ENCODE measurements at places on chromosomes 1 and 21.
A peak's percentile ranks its signal among the peaks of the same experiment; 100 is the strongest.

DNA sequence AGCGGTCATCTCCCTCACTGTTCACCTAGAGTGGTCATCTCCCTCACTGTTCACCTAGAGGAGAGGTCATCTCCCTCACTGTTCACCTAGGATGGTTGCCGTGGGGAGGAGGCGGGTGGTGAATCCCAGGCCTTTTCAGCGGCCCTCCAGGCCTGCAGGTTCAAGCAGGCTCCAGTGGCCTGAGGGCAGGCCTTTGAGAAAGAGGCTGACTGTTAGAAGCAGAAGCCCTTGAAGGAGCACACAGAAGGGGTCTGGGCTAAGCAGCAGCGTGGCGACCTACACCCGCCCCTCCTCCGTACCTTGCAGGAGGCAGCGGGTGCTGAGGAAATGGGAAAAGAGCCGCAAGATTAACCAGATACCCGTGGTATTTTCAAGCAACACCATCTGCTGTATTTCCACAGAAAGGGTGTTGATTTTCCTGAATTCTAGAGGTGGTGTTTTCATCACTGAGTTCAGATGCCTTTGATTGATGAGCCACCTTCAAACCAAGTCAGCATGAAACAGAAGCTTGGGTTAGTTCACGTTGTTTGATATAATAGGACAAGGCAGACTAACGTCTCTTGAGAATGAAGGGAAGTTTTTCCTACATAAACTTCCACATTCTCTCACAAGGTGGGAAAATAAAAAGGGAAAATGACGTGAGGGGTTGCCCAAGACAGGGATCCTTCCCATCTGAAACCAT is 289.5 kb downstream of the KIF26B start:
- no peaks in the 10 kb centered on the region for H3K36me3 ChIP-seq
- DNase-seq, result no peak
- no peak overlapping the region for H3K27ac ChIP-seq
- H3K4me1 ChIP-seq, result no peaks in the 10 kb centered on the region
- H3K4me3 ChIP-seq, result no peak overlapping the region
- peaks cover 10% of the 10 kb centered on the region for H3K27me3 ChIP-seq

GRCh38 chr1:93541045-93541444 is 93.1 kb downstream of the FNBP1L start:
- H3K27ac ChIP-seq, result no peak overlapping the region
- no peaks in the 10 kb centered on the region for H3K36me3 ChIP-seq
- no peak overlapping the region for H3K4me3 ChIP-seq
- H3K4me1 ChIP-seq, result peaks cover 5% of the 10 kb centered on the region

DNA sequence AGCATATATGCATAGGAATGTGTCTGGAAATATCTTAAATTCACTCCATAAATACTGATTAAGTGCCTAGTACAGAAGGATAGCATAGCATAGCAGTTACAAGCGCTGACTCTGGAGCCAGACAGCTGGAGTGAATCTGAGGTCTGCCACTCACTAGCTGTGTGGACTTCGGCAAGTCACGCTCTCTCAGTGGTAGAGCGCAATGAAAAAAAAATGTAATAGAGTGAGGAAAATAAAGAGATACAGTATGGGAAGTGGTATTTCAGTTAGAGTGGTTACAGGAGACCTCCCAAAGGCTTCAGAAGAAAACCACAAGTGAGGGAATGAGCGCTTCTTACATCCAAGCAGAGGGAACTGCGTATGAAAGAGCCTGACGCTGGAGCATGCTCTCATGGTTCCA is 338.9 kb upstream of the PRMT6 start:
- no peaks in the 10 kb centered on the region for H3K27me3 ChIP-seq
- DNase-seq, result no peak
- H3K4me3 ChIP-seq, result no peak overlapping the region
- no peaks in the 10 kb centered on the region for H3K36me3 ChIP-seq
- no peak overlapping the region for H3K27ac ChIP-seq
- no peaks in the 10 kb centered on the region for H3K4me1 ChIP-seq

- H3K27ac ChIP-seq, result peak overlapping the region; percentile 54
- H3K36me3 ChIP-seq, result no peaks in the 10 kb centered on the region
- no peak overlapping the region for H3K4me3 ChIP-seq
- H3K27me3 ChIP-seq, result peaks cover 16% of the 10 kb centered on the region
Measured at GRCh38 chr21:43854773-43855633, 10.0 kb upstream of the AGPAT3 start.

GRCh38 chr1:166170075-166170474 is 3.3 kb upstream of the FAM78B start:
- peak overlapping the region; percentile 16 for H3K4me3 ChIP-seq
- no peak for DNase-seq
- H3K4me1 ChIP-seq, result peaks cover 39% of the 10 kb centered on the region

GRCh38 chr1:186409091-186409490 is 33.5 kb downstream of the ODR4 start:
- H3K27ac ChIP-seq, result no peak overlapping the region
- peaks cover 2% of the 10 kb centered on the region for H3K4me1 ChIP-seq
- no peak overlapping the region for H3K4me3 ChIP-seq
- DNase-seq, result no peak
- peaks cover 32% of the 10 kb centered on the region for H3K36me3 ChIP-seq

GRCh38 chr1:219480011-219480410 is 132.9 kb downstream of the ZC3H11B start:
- H3K4me3 ChIP-seq, result no peak overlapping the region
- no peak overlapping the region for H3K27ac ChIP-seq
- H3K4me1 ChIP-seq, result no peaks in the 10 kb centered on the region
- no peaks in the 10 kb centered on the region for H3K36me3 ChIP-seq
- DNase-seq, result no peak
- peaks cover 2% of the 10 kb centered on the region for H3K27me3 ChIP-seq

DNA sequence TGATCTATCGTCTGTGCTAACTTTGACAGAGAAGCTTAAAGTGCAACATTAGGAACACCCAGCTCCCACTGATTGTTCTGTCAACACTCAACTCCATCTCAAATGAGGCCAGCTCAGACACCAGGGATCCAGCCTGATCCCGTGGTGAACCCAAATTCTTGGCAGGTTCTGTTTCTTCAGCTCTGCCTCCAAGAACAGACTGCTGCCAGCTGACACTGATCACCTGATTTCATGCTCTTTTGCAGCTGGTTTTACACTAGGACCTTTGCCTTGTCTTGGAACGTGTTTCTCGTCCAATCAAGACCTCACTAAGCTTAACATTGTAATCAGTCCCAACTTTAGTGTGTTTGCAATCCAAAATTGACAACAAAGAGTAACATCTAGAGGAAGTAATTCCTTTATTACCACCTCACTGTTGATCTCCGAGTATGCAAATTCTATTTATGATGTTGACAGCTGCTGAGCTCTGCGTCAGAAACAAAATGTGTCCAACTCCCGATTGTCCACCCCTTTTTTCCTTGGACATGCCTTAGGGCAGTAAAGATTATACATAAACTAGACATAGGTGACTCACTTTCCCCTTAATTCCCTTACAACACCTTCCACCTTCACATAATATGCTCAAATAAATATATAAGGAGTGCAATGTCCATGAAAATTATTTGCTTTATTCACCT is 1.6 kb upstream of the HYI start:
- no peak overlapping the region for H3K4me3 ChIP-seq
- H3K4me1 ChIP-seq, result peaks cover 16% of the 10 kb centered on the region
- H3K36me3 ChIP-seq, result peaks cover 11% of the 10 kb centered on the region
- DNase-seq, result no peak
- peaks cover 37% of the 10 kb centered on the region for H3K27me3 ChIP-seq

GRCh38 chr21:42198929-42199867 is 19.7 kb upstream of the ABCG1 start:
- H3K4me1 ChIP-seq, result peaks cover 48% of the 10 kb centered on the region
- no peak overlapping the region for H3K4me3 ChIP-seq
- H3K27me3 ChIP-seq, result no peaks in the 10 kb centered on the region
- no peaks in the 10 kb centered on the region for H3K36me3 ChIP-seq

- H3K4me3 ChIP-seq, result no peak overlapping the region
- H3K36me3 ChIP-seq, result no peaks in the 10 kb centered on the region
- DNase-seq, result no peak
- peaks cover 13% of the 10 kb centered on the region for H3K27me3 ChIP-seq
- H3K4me1 ChIP-seq, result no peaks in the 10 kb centered on the region
Measured at GRCh38 chr1:192474080-192474683, 101.4 kb upstream of the RGS1 start.

GRCh38 chr1:184865831-184866230 is 108.5 kb downstream of the NIBAN1 start:
- peak overlapping the region; percentile 1 for H3K4me3 ChIP-seq
- peaks cover 8% of the 10 kb centered on the region for H3K36me3 ChIP-seq
- DNase-seq, result no peak

DNA sequence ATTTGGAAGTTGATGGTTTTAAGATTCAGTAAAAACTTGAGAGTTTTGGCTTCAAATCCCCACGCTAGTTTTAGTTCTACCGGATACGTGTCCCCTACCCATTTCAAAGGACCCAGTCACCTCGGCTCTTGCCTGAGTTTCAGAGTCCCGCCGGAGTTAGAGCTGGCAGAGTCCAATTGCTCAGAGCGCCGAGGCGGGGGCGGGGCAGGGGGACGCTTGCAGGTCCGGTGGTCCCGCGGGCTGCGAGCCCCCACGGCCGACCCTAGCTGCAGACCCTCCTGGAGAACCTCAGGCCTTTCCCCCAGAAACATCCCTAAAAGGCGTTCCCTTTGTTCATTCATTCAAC is 765 bp upstream of the VPS45 start:
- peak overlapping the region; percentile 89 for H3K4me3 ChIP-seq
- peak; percentile 60 for DNase-seq
- H3K27ac ChIP-seq, result peak overlapping the region; percentile 98
- peaks cover 7% of the 10 kb centered on the region for H3K36me3 ChIP-seq
- H3K4me1 ChIP-seq, result peaks cover 35% of the 10 kb centered on the region

DNA sequence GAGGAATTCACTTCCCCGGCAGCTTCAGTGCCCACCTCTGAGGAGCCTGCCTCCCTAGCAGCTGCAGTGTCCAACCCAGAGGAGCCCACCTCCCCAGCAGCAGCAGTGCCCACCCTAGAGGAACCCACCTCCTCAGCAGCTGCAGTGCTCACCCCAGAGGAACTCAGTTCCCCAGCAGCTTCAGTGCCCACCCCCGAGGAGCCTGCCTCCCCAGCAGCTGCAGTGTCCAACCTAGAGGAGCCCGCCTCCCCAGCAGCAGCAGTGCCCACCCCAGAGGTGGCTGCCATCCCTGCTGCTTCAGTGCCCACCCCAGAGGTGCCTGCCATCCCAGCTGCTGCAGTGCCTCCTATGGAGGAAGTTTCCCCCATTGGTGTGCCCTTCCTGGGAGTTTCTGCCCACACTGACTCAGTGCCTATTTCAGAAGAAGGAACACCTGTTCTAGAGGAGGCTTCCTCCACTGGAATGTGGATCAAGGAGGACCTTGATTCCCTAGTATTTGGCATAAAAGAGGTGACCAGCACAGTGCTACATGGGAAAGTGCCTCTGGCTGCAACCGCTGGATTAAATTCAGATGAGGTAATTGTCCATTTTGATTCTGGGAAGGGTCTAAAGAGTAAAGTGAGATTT is 77.4 kb upstream of the BMP8A start:
- peaks cover 37% of the 10 kb centered on the region for H3K4me1 ChIP-seq
- H3K4me3 ChIP-seq, result no peak overlapping the region
- H3K36me3 ChIP-seq, result peaks cover 7% of the 10 kb centered on the region
- H3K27ac ChIP-seq, result no peak overlapping the region
- no peak for DNase-seq

DNA sequence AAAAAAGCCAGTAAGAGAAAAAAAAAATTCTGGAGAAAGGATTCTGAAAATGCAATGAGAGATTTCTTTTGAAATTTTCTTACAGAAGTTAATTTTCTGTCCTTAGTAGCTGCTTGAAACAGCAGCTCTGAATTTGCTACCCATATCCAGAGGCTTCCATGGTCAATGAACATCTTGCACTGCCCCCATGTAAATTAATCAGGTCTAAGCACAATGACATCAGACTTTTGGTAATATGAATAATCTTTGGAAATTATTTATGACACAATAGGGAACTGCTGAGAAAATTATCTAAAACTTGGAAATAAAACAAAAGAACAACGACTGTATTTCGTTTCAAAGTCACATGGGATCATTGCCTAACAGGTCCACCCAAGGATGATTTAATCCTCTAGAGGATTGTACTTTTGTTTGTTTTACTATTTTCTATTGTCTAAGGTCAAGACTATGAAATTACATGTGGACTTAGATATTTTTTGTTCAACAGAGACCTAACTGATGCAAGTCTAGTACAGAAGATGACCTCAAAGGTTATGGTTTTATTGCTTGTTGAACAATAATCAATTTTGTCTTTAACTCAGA is 312.1 kb downstream of the BACH1 start:
- H3K36me3 ChIP-seq, result no peaks in the 10 kb centered on the region
- no peaks in the 10 kb centered on the region for H3K4me1 ChIP-seq
- H3K4me3 ChIP-seq, result no peak overlapping the region
- no peak for DNase-seq

GRCh38 chr1:50970931-50971582 is 1.0 kb downstream of the CDKN2C start:
- H3K27me3 ChIP-seq, result peaks cover 24% of the 10 kb centered on the region
- no peak overlapping the region for H3K27ac ChIP-seq
- no peak for DNase-seq
- H3K4me1 ChIP-seq, result peaks cover 28% of the 10 kb centered on the region

GRCh38 chr1:168391851-168392681 is 111.4 kb downstream of the TBX19 start:
- H3K27me3 ChIP-seq, result peaks cover 8% of the 10 kb centered on the region
- DNase-seq, result no peak
- H3K36me3 ChIP-seq, result no peaks in the 10 kb centered on the region
- H3K4me1 ChIP-seq, result peaks cover 19% of the 10 kb centered on the region
- H3K4me3 ChIP-seq, result no peak overlapping the region
- no peak overlapping the region for H3K27ac ChIP-seq

- no peak overlapping the region for H3K27ac ChIP-seq
- H3K36me3 ChIP-seq, result peaks cover 9% of the 10 kb centered on the region
- H3K4me3 ChIP-seq, result no peak overlapping the region
- no peak for DNase-seq
- no peaks in the 10 kb centered on the region for H3K27me3 ChIP-seq
- no peaks in the 10 kb centered on the region for H3K4me1 ChIP-seq
Measured at GRCh38 chr1:232493869-232494268, 136.1 kb downstream of the SIPA1L2 start.

- no peak overlapping the region for H3K4me3 ChIP-seq
- no peaks in the 10 kb centered on the region for H3K36me3 ChIP-seq
- H3K27me3 ChIP-seq, result no peaks in the 10 kb centered on the region
- peaks cover 14% of the 10 kb centered on the region for H3K4me1 ChIP-seq
- DNase-seq, result no peak
- H3K27ac ChIP-seq, result no peak overlapping the region
Measured at GRCh38 chr1:108119500-108119899, 80.6 kb downstream of the SLC25A24 start.

DNA sequence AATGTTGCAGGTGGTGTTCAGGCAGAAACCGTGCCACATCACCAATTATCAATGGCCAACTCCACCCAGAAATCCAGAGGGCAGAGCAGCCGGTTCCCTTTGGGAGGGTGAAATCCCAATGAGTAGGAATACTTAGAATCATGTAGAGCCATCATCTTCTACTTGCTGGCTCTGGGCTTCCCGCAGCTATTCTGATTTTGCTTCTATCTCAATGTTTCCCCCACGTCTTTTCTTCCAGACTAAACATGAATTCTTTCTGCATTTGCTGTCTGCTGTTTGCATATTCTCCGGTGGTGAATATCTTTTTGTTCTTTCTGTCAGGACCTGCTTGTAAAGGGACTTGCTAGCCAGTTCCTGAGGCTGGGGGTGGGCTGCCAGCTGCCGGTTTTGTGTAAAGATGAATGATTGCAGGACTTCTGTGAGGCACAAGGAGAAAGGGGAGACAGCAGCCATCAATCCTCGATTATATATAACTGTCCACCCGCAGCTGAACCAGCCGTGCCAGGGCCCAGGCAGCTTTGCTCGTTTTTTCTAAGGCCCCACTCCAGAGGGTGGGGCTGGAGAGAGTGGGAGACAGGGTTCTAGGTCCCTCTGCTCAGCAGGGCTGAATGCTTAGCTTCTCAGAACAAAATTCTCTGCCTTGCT is 33.2 kb downstream of the PRAMEF20 start:
- DNase-seq, result no peak
- H3K27me3 ChIP-seq, result no peaks in the 10 kb centered on the region
- no peak overlapping the region for H3K27ac ChIP-seq
- H3K4me3 ChIP-seq, result no peak overlapping the region
- no peaks in the 10 kb centered on the region for H3K4me1 ChIP-seq
